ENCODE measurements at places on chromosomes 1 and 21. TPM values are rescaled to one million over a fixed set of nuclear protein-coding genes. Genes with fewer than 3 reads are reported as not detected.

DNA sequence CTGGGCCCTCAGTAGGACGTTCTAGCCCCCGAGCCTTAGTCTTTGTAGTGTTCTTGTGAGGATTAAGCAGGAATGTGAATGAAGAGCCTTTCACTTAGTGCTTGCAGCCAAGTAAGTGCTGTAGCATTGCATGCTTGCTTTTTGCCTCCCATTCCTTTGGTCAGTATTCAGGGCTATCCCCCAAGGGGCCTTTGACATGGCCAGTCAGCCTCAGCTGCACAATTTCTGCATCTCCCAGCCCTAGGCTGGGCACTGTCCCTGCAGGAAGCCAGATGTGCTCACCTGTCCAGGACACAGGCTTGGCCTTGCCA lies 30.5 kb downstream of the SOX13 start:
- H3K4me3 ChIP-seq: no peak overlapping the region
- no peaks in the 10 kb centered on the region for H3K27me3 ChIP-seq
- no peak for DNase-seq
- peak overlapping the region; percentile 83 for H3K27ac ChIP-seq

- H3K4me1 ChIP-seq: no peaks in the 10 kb centered on the region
- H3K36me3 ChIP-seq: no peaks in the 10 kb centered on the region
- H3K4me3 ChIP-seq: no peak overlapping the region
- DNase-seq: no peak
- no peak overlapping the region for H3K27ac ChIP-seq
Observed at GRCh38 chr1:29743264-29743663, 506.9 kb downstream of the PTPRU start.

DNA sequence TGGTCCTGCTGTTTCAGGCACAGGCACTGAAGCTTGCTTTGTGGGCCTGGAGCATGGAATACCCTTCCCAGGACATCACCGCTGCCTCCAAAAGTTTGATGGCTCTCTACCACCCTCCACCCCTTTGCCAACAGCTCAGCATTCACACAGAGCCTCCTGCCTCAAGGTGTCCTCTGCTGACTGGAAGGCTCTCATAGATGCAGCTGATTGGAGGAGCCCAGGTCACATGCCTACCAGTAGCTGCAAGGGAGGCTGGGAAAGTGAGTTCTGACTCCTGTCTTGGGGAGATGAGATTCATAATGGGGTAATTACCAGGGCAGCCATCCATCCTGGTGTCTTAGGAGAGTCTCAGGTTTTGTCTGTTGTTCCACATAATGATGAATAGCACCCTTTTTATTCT lies 124.8 kb upstream of the GRIK3 start:
- H3K36me3 ChIP-seq: no peaks in the 10 kb centered on the region
- DNase-seq: no peak
- H3K4me3 ChIP-seq: no peak overlapping the region
- H3K4me1 ChIP-seq: no peaks in the 10 kb centered on the region

DNA sequence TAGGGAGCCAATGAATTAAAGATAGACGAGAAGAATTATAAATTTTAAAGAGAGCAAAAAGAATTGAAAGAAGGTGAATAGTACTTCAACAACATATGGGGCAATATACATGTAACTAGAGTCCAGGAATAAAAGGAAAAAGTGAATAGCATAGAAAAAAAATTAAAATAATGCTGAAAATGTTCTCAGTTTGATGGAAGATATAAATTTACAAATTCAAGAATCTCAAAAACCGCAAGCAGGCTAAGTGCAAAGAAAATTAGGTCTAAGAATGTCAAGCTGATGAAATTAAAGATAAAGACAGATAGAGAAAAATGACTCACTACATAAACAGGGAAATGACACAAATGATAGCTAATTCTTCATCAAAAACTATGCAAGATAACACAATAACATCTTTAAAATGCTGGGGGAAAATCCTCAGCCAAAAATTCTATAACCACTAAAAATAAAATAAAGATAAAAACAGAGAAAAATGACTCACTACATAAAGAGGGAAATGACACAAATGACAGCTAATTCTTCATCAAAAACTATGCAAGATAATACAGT lies 326.3 kb downstream of the TBX15 start:
- H3K4me1 ChIP-seq: no peaks in the 10 kb centered on the region
- no peaks in the 10 kb centered on the region for H3K27me3 ChIP-seq
- no peak for DNase-seq
- H3K27ac ChIP-seq: no peak overlapping the region

The LCE1A gene
- total RNA-seq: not detected

The FCGR2B gene
- 30.7 TPM for total RNA-seq

DNA sequence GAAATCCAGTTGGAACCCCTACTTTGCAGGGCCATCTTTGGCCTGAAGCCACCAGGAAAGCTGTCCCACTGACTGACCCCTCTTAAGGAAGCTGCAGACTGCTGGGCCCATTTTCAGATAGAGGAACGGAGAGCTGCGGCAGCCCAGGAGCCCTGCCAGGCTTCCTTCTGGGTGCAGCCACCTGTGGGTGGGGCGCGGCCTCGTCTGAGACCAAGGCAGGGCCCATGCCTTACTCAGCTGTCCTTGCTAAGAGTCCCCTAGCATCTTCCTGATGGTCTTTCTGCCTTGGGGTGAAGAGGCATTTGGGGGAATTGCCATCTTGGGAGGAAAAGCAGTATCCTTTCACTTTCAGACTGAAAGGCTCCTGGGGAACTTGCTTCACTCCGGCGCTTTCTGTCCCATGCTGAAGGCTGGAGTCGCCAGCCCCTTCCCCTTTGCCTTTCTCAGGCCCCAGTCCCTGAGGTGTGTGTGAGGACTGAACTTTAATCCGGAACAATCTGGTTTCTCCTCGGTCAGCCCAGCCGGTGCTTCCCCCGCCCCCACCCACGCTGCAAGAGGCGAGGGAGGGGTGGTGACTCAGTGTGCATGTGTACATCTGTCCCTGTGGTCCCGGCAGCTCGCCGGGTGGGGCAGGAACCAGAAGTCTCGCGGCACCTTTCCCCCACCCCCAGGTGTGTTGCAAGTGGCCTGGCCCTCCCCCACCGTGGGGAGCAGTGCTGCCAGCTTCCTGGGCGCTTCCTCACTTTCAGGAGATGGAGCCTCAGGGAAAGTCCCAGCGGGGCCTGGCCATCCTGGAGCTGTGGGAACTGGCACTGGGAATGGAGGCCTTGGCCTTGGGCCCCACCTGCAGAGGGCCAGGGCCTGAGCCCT lies 5.1 kb downstream of the ZC3H12A start:
- H3K27ac ChIP-seq: peak overlapping the region; percentile 91
- peak; percentile 97 for DNase-seq
- H3K4me1 ChIP-seq: peaks cover 77% of the 10 kb centered on the region
- H3K27me3 ChIP-seq: no peaks in the 10 kb centered on the region
- H3K4me3 ChIP-seq: peak overlapping the region; percentile 86

The NPHS2 gene
- not detected for total RNA-seq

The SLC44A5 gene
- 0.55 TPM for total RNA-seq
